ENCODE measurements at places on chromosomes 3 and 15.

DNA sequence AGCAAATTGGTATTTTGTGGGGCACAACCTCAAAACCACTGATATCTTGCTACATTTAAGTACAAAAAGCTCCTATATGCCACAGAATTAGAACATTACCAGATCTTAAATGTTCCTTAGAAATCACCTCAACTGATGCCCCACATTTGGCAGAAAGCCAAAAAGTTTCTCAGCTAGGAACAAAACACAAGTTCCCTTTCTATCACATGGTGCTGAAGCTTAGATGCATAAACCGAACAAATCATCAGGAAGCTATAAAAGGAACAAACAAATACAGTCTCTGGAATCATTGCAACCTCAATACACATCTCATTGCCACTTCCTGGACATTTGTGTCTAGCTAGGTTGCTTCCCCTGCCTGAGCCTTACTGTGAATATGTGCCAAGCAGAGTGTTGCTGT, 492.6 kb downstream of the LPP start:
- DNase-seq: no peak

DNA sequence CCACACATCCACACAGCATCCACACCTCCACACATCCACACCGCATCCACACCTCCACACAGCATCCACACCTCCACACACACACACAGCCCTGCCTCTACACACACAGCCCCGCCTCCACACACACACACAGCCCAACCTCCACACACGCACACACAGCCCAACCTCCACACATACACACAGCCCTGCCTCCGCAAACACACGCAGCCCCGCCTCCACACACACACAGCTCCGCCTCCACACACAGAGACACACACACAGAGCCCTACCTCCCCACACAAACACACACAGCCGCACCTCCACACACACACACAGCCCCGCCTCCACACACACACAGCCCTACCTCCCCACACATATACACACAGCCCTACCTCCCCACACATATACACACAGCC, 4.7 kb downstream of the MESP1 start:
- no peak for DNase-seq

DNA sequence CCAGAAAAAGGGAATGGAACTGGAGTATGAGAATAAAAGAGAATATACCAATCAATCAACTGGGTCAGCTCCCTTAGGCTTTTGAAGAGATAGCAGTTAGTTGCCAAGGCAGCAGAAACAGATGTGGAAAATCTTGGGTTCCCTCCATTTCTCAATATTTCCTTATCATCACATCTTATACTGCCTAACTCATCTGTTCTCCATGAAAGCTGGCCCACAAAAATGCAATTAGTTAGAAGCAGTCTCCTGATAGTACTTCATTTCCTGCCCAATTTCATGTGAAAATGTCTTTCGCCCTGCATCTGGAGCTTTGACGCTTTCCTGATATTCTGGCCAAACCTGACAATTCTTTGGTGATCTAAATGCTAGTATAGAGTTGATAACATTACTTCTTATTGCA, 30.1 kb upstream of the SPTSSB start:
- no peak for DNase-seq

DNA sequence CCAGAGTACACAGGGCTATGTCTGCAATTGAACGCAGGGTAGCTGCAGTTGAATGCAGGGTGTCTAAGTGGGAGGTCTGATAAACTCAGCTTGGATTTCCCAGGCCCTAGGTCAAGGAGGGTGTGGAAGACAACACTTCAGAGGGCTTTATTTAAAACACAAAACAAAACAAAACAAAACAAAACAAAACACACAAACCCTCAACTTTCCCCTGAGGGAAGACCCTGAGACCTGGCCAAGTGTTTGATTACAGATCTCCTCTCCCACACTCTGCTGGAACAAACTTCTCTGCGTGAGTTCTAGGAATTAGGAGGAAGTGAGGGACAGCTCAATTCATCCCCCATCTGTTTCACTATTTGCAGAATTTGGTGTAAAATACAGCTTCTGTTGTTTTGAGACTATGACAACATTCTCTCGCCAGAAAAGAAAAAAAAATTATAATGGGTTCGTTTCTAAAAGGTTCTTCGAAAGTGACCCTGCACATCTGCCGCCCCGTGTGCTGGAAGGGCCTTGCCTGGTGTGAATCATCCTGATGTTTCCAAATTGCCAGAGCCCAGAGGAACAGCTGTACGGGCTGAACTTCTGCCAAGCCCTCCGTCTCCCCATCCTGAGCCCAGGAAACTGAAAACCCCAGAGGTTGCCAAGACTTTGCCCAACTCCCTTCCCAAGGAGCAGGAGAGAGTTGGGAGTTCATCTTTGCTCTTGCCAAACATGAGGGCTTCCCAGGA, 73.3 kb upstream of the RAD18 start:
- no peak for DNase-seq

DNA sequence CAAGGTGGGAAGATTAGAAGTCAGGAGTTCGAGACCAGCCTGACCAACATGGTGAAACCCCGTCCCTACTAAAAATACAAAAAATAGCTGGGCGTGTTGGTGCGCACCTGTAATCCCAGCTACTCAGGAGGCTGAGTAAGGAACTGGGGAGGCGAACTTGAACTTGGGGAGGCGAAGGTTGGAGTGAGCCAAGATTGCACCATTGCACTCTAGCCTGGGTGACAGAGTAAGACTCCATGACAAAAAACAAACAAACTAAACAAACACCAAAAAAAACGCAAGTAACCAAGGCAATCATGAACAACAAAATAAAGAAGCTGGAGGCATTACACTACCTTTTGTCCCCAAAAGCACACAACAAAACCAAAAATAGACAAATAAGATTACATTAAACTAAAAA, 547.3 kb upstream of the GBE1 start:
- no peak for DNase-seq

DNA sequence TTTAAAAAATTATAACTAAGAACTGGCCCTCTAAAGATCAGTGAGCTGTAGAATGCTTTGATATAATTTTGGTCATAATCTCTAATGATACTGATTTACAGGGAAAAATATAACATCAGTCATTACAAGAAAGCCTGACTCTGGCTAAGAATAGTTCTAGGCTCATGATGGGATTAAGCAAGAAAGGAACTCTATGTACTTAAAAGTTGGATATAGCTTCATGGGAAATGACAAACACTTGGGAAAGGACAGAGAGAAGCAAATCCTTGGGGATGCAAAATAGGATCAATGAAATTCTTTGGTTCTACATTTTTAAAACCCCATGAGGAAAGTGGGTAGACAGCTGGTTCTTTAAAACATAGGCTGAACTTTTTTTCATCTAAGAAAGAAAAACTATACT, 472.7 kb upstream of the NR2F2 start:
- DNase-seq: no peak

- no peak for DNase-seq
Observed at GRCh38 chr15:77569729-77570125, 63.0 kb downstream of the LINGO1 start.

GRCh38 chr3:95738045-95738444, 1076.3 kb upstream of the EPHA6 start:
- no peak for DNase-seq

DNA sequence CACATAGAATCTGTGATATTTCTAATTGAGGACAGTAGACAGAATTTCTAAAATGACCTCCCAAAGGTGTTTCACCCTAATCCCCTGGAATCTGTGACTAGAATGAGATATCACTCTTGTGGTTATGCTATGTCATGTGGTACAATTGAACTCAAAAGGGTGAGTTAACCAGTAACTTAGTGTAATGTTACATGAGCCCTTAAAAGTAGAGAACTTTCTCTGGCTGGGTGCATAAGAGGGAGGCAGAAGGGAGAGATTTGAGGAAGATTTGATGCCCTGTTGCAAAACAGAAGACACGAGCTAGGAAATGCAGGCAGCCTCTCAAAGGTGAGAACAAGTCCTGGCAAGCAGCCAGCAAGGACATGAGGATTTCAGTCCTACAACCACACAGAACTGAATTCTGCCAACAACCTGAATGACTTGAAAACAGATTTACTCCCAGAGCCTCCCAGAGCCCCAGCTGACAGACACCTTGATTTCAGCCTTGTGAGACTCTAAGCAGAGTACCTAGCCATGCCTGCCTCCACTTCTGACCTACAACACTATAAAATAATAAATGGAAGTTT, 160.3 kb downstream of the MTHFS start:
- no peak for DNase-seq

DNA sequence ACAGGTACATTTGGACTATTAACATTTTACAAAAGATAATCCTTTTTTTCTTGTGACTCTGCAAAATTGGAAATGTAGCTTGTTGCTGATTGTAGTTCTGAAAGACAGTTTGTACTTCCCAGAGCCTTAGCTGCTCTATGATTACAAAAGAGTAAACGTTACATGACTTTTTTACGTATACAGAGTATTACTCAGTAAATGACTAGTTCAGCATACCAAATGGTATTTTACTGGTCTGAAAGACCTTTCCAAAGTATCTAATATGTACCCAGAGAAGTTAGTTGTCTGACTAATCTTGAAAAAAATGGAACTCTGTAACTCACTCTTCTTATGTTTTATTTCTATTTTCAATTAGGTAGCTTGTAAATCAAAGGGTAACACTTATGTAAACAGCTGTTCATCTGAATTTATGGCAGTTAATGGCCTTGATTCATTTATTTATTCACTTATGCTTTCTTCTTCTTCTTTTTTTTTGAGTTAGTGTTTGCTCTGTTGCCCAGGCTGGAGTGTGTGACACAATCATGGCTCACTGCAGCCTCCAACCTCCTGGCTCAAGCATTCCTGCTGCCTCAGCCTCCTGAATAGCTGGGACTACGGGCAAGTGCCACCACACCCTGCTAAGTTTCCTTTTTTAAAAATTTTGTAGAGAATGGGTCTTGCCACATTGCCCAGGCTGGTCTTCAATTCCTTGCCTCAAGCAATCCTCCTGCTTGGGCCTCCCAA, 151.7 kb downstream of the C3orf38 start:
- DNase-seq: no peak

GRCh38 chr3:197791892-197792647, 1.0 kb downstream of the LRCH3 start:
- peak; percentile 44 for DNase-seq

- no peak for DNase-seq
Observed at GRCh38 chr3:64422192-64422591, 196.9 kb upstream of the PRICKLE2 start.

GRCh38 chr3:33372218-33373081, 67.8 kb downstream of the UBP1 start:
- peak; percentile 38 for DNase-seq

- DNase-seq: no peak
Observed at GRCh38 chr15:77163781-77164384, 93.0 kb upstream of the TSPAN3 start.

DNA sequence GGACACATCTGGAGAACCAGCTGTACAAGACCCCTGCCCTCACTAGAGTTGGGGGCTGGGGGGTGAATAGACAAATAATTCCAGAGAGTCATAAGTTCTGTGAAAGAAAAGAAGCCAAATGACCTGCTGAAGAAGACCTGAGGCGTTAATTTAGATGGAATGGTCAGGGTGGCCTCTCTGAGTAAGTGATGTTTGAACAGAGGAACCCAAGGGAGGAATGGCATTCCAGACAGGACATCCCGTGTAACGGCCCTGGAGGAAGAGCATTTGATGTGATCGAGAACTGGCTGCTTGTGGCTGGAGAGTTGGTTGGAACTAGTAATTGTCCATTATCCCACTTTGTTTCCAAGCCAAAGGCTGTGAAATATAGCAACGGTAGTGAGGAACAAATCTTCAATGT, 1.7 kb downstream of the NR2C2 start:
- DNase-seq: no peak

DNA sequence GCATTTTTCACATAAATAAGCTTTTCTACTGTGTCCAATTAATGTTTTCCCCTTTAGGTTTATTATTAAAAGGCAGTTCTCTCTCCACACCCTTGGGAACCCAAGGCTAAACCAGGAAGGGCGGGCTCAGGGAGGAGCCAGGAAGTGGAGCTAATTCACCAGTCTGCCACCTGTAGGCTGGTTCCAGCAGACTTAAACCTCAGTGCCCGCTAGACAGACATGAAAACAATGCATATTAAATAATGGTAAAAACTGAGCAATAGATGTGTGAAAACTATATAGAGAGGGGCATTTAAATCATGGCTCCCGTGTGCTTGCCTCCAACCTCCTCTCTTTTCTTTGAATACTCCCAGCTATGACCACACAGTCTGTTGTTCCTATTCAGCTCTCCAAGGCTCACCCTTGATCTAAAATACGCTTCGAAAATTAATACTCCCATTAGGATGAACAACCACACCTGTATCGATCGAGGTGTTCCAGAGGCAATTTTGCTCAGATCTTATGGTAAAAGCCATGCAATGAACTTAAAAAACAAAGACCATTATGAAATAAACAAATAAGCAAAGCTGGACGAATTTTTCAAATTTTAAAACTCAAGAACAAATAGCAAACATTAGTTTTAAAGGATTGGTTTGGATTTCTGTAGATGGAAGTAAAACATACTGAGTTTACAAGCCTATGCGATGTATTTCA, 253.3 kb downstream of the TJP1 start:
- no peak for DNase-seq

DNA sequence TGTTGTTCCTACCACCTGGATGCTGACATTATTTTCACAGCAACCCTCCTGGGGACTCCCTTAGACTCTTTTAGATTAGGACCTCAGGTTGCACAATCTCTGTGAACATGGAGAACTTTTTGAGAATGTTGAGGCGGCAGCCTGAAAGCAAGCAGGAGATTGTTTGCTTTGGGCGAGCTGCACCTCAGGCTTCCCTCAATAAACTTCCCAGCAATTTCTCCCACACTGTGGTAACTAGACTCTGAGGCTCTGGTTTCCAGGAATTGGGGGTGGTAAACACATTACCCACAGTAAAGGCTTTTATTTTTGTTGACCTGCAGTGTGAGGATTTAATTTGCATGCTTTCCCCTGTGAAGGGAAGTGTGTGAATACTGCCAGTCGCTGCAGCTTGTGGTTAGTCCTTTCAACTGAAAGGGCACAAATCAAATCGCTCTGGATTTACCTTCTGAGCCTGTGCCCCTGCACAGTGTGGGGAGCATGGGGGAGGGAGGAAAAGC, 35.2 kb upstream of the SIAH2 start:
- DNase-seq: no peak

DNA sequence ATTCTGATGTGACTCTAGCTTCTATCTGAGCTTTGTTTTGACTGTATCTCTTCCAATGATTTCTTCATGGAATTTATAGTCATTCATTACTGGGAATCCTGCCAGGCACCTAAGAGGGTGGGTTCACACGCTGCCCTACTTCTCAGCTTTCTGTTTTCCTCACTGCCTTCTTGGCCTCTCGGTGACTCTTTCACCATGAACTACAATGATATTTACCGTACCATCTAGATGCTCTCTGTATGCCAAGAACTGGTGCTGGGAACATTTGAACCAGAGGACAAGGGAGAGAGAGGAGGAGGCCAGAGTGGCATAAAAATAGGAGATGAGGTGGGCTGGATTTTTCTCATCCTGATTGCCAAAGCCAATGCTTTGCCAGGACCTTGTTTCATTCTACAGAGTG, 280.0 kb upstream of the P2RY1 start:
- DNase-seq: no peak

GRCh38 chr3:151410891-151411559, 26.5 kb upstream of the P2RY12 start:
- no peak for DNase-seq

DNA sequence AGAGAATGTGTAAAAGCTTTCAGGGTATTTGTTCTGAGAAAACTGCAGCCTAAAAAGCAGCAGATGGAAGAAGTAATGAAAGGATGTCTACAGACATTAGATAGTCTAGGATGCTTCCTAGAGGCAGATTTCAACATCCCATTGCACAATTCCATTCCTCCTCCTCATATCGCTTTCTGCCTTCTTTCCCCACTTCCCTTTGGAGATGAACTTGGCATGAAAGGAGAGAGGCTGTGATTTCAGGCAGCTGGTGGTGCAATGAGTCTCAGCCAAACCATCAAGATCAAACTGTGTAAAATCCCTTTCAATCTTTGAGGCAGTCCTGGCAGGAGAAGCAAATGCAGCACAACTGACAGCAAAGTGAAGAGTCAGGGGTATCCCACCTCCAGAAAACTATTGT, 438.7 kb upstream of the KCNMB2 start:
- DNase-seq: no peak
